CD8-positive, alpha-beta memory T cell (primary cell): ENCODE measurements at places on chromosomes 6 and 20.

DNA sequence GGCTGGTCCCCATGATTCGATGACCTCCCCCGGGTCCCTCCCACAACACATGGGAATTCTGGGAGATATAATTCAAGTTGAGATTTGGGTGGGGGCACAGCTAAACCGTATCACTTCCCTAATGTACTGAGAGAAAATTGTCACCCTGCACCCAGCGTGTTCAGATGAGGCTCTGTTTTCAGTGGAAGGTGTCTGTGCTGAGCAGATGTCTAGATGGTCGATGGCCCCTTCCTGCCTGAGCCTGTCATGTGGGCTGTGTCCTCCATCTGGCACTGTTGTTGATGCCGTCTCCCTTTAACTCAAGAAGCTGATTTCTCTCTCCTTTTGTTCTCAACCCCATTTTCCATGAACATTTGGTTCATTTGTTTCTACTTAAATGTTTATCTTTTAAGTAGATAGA, 37.0 kb downstream of the TMEM181 start:
- DNase-seq, result no peak

DNA sequence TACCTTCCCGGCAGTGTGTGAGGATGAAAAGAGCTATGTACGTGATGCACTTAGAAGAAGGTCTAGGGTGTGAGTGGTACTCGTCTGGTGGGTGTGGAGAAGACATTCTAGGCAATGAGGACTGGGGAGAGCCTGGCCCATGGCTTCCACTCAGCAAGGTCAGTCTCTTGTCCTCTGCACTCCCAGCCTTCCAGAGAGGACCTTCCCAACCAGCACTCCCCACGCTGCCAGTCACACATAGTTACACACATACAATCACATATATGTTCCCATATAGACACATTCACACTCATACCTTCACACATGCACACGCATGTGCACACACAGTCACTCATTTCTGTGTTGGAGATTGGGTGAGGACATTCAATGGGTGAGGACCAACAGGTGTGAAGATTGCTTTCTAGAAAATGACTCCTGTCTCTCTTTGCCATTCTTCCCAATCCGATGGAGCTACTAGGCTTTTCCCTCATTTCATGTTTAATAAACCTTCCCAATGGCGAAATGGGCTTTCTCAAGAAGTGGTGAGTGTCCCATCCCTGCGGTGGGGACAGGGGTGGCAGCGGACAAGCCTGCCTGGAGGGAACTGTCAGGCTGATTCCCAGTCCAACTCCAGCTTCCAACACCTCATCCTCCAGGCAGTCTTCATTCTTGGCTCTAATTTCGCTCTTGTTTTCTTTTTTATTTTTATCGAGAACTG, 30.4 kb downstream of the SRSF3 start:
- no peak for DNase-seq

GRCh38 chr6:155778336-155778735, 322.7 kb upstream of the NOX3 start:
- DNase-seq, result no peak

DNA sequence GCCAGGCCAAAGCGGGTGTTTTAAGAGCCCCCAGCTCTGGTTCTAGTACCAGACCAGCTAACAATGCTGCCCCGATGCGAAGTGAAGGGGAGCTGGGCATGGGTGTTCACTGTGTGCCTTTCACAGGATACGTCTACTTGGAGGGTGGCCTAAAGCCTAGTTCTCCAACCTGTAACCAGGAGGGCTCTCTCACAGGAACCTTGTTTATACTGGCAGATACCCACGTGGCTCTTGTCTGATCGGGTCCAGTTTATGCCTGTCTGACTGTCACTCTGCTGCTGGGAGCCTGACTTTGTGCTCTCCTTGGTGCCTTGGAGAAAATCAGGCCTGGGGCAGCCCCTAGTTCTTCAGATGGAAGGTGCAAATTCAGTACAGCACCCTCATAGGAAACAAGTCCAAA, 60.2 kb upstream of the RNF144B start:
- no peak for DNase-seq

GRCh38 chr6:42938987-42939809, 9.9 kb downstream of the CNPY3 start:
- no peak for DNase-seq

DNA sequence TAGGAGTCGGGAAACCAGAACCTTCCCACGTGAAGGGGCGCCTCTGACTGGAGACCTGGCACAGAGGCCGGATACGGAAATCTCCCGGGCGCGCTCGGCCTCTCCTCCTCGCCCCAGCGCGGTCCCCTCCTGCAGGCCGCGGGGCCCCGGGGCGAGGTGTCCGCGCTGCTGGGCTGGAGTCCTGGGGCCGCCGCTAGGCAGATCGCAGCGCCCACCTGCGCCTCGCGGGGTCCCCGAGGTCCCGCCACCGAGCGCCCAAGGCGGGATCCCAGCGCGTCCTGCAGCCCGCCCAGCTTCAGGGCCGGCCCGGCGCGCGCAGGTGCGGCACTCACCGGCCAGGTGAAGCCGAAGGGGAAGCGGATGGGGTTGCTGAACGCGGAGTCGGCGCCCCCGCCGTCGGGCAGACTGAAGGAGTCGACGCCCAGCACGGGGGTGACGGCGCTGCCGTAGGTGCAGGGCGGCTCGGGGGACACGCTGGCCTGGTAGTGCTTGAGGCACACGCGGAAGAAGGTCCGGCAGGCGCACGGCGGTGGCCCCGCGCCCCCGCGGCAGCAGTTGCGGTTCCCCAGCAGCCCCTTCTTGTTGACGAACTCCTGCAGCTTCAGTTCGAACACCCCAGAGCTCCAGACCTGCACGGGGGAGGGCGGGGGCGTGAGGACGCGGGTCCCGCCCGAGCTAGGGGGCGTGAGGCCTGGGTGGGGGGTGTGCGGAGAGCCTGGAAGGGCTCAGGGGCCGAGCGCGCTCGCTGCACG, 1.5 kb downstream of the DLL1 start:
- DNase-seq, result no peak
